Vagina (tissue), 2 donors: ENCODE measurements at places on chromosomes 4 and X.
A peak's percentile ranks its signal among the peaks of the same experiment; 100 is the strongest.

GRCh38 chr4:82780752-82781231, 17.8 kb downstream of the SCD5 start:
- DNase-seq: peak; percentile 72

GRCh38 chrX:123036401-123036800, 147.7 kb upstream of the GRIA3 start:
- DNase-seq: no peak

DNA sequence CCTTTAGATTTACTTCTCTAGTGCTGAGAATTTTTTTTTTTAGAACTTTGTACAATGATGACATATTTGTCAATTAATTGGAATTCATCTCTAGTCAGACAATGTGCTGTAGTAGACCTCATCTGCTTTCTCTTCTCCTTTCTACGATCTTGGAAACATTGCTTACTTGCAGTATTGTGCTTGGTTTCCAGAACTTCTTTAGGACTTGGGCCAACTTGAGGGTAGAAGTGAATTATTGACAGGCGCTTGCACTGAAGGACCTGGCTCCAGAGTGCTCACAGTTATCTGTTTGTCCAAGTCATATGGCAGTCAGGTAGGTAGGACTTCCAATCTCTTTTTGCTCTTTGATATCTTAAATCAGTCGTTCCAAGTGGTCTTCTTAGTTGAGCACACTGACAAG, 39.6 kb downstream of the FNIP2 start:
- DNase-seq: no peak

DNA sequence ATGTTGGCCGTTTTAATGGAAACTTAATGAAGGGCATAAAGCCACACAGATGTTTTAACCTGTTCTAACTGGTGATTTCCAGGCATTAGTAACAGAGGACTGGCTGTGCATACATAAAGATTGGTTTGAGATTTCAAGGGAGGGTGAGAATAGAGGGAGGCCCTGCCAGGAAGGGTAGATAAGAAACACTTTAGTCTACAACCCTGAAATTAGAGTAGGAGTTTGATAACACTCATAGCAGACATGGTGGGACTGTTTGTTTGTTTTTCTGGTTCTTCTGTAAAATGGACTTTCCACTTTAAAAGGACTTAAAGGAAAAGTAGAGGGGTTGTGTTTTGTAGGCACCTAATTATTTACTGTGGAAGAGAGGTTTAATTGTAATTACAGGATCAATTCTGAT, 16.2 kb downstream of the SLC4A4 start:
- DNase-seq: no peak

DNA sequence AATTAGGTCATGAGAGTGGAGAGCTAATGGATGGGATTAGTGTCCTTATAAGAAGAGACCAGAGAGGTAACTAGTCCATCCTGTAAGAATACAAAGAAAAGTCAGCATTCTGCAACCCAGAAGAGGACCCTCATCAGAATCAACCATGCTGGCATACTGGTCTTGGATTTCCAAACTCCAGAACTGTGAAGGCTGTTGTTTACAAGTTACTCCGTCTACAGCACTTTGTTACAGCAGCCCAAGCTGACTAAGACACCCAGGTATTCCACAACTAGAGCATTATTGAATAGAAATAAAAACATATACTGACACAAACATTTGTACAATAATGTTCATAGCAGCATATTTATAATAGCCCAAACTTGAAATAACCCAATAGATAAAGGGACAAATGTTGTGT, 9.2 kb downstream of the TMEM156 start:
- DNase-seq: no peak

DNA sequence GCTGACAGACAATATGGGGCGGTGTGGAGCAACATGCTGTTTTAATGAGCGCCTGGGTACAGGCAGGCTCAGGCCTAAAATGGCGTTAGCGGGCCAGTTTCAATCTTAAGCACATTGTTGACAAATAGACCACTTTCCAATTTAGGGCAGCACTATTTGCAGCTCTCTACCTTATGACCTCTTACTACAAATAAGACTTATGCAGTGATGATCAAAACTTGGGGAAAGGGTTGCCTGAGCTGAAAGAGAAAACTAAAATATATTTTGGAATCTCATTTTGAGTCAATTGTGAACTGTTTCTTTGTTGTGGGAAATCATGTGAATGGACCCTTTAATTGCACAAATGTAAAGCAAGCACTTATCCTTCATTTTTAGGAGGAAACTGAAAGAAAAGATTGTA, 25.5 kb upstream of the GPAT3 start:
- no peak for DNase-seq

GRCh38 chr4:138307319-138307718, 65.2 kb upstream of the SLC7A11 start:
- DNase-seq: no peak

GRCh38 chrX:140524556-140524955, 19.7 kb upstream of the SOX3 start:
- no peak for DNase-seq

GRCh38 chr4:637536-638280, 12.3 kb downstream of the PDE6B start:
- no peak for DNase-seq
